NCI-H1930 (cell line): ENCODE measurements at places on chromosomes 16 and 17.

GRCh38 chr16:72474501-72475123, 302.7 kb upstream of the PMFBP1 start:
- DNase-seq: no peak

- DNase-seq: no peak
Observed at GRCh38 chr17:32688221-32688620, 188.7 kb downstream of the MYO1D start.

- no peak for DNase-seq
Observed at GRCh38 chr16:58264961-58265479, 29.8 kb downstream of the PRSS54 start.

- DNase-seq: no peak
Observed at GRCh38 chr17:58337600-58338453, 9.2 kb upstream of the TSPOAP1 start.

DNA sequence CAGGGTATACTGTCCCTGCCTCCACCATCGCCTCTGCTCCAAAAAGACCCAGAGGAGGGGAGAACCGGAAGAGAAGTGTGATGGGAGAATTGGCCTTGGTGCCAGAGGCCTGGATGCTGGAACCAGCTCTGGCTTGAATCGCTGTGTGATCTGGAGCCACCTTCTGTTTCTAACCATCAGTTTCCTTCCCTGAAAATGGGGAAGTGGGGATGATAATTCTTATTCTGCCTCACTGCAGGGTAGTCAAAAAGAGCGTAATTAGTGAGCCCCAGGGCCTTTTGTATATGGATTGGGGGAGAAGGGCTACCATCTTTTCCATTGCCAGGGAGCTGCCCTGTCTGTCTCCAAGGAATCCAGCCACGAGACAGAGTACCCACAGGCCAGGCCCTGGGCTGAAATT, 52.2 kb downstream of the CCT6B start:
- no peak for DNase-seq

- peak; percentile 44 for DNase-seq
Observed at GRCh38 chr17:74190154-74190553, 13.3 kb upstream of the RPL38 start.

- no peak for DNase-seq
Observed at GRCh38 chr17:78369791-78370381, 8.6 kb upstream of the PGS1 start.

- no peak for DNase-seq
Observed at GRCh38 chr17:56358651-56359050, 205.4 kb downstream of the ANKFN1 start.

- DNase-seq: no peak
Observed at GRCh38 chr16:29812754-29813643, 1.0 kb downstream of the PRRT2 start.

DNA sequence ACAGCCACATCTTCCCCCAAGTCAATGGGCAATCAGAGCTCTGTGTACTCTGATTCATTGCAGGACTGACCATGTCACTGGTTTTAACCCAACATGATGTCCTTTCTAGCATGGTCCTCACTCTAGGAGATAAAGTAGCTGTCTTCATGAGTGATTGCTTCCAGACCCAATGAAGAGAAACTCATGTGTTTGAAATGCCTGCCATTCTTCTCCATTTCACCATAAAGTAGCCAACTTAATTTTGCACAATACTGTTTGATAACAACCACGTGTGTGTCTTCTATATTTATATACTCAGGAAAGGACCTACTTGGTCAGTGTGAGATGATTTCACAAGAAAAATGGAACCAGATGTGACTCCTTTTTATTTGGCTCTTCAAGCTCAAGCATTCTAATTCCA, 172.5 kb downstream of the AXIN2 start:
- DNase-seq: no peak

GRCh38 chr17:82384051-82384729, 12.6 kb downstream of the UTS2R start:
- DNase-seq: no peak

GRCh38 chr17:10821770-10822169, 16.1 kb downstream of the PIRT start:
- DNase-seq: no peak

DNA sequence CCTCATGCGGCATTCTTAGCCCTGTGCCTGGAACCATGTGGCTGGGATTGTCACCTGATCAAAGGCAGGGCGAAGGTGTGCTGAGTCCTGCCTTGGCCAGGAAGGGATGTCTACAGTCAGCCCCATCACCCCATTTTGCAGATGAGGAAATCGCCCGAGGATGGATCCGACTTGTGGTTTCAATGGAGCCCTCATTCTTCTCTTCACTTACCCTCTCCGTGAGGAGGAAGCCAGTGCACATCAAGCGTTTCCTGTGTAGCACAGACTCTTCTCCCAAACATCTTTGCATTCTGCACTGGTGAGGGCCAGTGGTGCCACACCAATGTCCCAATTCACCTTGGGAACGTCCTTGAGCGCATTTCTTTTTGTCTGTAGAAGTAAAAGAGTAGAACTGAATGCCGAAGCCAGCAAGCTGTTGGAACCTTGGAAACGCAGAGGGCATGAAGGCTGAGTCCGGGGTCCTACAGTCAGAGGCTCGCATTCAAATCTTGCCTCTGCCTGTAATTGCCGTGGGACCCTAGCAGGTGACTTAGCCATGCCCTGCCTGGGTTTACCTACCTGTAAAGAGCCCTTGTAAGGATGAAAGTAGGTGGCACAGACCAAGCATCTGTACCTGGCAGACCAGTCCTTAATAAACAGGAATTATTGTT, 85.4 kb downstream of the IRF8 start:
- no peak for DNase-seq

DNA sequence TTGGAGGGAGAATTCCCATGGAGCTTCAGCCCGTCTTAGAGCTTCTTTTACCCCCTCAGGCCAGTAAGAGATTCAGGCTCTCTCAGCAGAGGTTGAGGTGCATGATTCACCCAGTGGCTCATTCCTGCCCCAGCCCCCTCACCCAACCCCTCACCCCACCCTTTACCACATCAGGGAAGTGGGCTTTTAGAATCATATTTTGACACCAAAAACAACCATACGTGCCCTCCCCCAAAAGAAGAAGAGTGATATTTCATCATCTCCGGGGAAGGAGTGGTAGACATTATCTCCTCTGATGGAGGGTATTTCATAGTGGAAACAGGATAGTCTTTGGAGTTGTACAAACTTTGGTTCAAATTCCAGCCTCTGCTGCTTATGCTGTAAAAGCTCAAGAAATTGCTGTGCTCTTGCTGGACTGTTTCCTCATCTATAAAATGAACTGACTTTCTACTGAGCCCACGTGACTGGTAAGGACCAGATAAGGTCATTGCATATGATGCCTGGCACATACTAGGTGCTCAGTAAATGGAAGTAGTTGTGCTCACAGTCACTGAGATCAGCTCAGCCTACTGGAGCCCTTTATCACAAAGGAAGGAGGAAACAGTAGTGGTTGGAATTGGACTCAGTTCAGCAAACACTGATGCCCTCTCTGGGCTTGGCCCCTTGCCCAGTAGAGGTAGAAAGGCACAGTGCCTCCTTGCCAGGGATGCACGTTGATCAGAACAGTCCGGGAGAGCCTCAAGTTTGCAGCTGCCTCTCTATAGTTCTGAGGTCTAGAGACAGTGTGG, 18.3 kb upstream of the CCL5 start:
- no peak for DNase-seq

DNA sequence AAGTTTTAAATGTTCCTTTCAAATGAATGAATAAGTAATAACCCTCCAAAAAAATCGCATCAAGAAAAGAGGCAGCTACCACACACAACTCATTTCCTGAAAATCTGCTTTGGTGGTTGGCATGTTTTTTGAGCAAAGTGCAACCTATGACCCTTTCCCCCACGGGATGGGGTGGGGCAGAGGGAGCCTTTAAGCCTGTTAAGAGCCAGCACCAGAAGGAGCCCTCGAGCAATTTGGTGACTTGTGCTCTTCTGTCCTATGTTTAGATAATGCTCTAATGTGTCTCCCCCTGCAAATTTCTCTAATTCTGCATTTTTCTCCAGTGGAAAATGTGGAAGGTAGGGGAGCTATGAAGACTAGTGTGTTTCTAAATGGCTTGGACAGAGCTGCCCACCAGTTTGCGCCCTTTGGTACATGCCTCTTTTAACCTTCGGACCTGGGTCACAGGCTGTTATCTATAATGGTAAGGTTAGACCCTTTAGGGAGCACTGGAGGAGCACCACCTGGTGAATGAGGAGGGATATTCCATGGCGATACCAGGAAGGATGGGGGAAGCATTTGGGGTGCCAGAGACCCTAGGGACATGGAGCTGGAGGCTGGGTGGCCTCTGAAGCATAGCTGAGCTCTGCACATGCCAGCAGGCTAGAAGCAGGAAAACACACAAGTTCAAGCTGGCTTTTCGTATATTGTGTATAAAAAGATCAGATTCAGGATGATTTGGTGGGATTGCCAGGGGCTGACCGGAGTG, 1.6 kb downstream of the PYCARD start:
- DNase-seq: no peak

DNA sequence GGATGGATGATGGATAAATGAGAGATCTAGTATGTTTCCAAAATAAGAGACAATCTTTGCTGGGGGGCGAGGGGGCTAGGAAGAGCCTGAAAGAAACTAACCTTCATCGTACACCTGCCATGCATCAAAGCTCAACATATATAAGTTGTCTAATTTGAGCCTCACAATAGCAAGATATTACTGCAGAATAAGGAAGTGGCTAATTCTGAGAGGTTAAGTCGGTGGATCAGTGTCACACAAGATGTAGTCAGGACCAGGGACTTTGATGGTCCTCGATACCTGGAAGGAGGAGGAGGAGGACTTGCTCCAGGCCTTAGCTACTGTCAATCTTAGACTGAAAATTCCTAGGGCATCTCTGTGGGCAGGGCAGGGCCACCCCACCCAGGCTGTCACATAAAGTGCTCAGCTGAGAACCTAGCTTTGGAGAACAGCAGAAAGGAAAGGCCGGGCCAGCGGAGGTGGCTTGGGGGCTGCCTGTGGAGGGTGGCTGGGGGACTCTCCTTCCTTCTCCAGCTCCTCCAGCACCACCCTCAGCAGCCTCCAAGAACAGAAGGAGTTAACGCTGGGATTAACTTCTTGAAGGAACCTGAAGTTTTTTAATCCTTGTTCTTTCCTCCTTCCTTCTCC, 460 bp upstream of the SLC13A2 start:
- DNase-seq: no peak

DNA sequence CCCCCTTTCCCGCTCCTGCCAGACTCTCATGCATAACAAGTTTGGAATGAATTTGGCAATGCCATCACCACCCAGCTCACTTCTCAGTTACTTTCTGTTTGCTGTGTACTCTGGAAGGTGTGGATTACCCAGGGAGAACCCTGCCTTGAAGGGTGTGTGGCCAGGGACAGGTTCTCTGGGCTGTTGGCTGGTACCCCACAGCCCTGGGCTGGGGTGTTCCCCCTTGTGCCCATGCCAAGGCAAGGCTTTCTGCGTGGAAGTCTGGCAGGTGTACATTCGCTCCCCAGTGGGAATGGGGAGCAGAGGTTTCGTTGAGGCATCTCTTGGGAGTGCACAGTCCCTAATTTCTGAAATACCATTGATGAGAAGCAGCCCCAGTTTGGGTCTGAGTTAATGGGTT, 187.7 kb downstream of the CCDC182 start:
- no peak for DNase-seq

DNA sequence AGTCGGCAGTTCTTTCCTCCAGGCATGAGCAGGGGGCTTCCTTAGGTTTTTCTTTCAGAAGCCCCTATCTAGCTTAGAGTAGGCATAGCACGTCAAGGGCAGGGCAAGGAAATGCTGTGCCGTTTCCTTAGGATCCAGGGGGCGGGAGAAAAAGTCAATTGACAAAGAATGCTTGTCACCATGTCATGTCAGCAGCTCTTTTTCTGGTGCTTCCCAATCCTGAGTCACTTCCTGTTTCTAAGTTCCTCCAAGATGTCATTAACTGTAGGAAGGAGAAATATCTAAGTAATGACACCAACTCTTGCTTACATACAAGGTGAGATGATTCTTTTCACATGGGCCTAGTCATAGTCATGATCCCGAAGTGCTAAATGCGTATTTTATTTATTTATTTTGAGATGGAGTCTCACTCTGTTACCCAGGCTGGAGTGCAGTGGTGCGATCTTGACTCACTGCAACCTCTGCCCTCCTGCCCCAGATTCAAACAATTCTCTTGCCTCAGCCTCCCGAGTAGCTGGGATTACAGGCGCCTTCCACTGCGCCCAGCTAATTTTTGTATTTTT, 35.2 kb downstream of the GJC1 start:
- DNase-seq: no peak

DNA sequence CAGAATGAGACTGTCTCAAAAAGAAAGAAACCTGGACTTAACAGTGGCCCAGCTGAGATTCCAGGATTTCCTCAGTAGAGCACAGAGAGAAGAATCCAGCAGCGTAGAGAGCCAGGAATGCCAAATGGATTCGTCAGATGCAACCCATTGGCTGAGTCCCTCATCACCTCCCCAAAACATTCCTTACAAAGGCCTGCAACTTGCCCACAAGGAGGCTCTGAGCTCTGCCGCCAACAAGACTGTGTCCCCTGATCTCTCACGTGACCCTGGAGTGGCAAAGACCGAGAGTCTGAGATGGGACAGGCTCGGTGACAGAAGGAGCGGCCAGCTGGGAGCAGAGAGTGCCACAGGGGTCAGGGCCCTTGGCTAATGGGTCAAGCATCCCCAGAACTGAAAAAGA, 6.9 kb upstream of the CHMP6 start:
- DNase-seq: no peak

DNA sequence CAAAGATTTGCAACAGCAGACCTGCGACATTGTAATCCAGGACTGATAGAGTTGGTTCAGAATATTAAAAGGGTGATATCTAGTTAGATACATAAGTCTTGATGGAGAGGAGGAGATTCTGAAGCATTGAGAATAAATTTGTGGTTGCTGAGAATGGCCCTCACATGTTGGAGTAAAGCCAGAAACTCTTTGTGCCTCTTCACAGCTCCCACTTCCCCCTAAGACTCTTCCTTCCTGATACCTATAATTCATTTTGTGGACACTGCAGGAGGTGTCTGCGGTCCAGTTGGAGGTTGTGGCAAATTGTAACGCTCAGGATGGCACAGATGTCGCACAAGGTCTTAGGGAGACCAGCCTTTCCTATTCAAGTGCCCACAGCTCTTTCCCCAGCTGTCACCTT, 17.5 kb downstream of the WWOX start:
- DNase-seq: no peak

DNA sequence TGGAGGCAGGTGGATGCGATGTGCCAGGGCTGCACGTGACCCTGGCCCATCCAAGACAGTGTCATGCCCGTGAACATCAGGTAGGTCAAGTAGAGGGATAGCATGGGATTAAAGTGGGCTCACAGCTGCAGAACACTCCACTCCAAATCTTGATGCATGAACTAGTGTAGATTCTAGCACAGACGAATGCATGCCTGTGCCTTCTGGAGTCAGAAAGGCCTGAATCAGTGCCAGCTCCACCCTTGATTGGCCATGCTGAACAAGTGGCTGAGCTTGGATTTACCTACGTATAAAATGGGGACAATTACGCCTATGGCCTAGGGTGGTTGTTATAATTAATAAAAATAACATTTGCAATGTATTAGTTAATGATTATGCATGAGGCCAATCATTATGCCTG, 10.6 kb downstream of the IRX3 start:
- DNase-seq: no peak

GRCh38 chr16:3957344-3957980, 76.9 kb upstream of the CREBBP start:
- no peak for DNase-seq
